SJSA1 (cell line): ENCODE measurements at places on chromosomes 1 and 21.

DNA sequence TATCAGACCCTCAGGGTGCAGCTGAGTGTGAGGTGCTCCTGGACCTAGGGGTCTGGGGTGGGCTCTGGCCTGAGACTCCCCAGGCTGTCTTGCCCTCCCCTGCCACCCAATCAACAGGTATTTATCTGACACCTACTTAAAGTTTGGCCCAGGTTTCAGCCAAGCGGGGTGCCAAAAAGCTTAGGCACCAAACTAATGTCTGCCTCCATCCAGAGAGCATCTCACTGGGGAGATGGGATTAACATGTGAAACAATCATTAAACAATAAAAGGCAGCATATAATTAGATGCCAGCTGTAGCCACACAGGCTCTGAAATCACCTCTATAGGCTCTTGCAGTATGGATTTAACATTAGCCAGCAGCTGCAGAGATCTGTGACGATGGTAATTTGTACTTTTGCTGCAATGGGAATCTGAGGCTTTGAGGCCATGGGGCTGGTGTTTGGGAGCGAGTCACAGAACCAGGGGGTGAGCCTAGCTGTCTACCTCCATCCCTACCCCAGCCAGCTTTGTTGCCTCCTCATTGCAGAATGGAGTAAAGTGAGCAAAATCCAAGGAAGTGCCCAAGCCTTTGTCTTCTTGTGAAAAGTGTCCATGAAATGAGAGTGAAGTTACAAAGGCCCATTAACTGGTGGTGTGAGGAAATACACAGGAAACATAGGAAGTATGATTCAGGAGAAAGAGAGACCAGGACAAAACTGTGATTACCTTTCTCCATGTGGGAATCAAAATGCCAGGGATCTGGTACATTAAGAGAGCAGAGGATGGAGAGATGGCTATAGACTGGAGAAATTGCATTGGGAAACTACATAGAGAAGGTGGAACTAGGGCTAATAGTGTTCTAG, 36.1 kb downstream of the EIF2D start:
- DNase-seq = no peak

DNA sequence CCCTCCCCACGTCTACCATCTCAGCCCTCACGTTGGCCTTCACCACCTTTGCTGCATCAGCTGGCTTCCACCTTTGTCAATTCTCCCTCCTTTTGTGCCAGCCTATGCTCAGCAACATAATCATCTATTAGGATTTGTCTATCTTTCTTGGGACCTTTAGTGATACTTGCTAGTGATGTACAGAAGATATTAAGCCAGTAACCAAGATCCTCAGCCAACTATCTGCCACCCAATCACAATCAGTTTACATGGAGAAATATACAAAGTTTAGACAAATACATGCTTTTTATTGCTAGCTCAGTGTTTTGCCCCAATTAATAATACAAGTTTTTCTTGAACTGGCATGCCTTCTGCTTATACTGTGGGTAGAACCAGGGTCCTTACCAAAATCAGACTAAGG, 172.3 kb downstream of the TPR start:
- no peak for DNase-seq

- DNase-seq = no peak
Observed at GRCh38 chr1:203915811-203916210, 54.4 kb downstream of the SNRPE start.

DNA sequence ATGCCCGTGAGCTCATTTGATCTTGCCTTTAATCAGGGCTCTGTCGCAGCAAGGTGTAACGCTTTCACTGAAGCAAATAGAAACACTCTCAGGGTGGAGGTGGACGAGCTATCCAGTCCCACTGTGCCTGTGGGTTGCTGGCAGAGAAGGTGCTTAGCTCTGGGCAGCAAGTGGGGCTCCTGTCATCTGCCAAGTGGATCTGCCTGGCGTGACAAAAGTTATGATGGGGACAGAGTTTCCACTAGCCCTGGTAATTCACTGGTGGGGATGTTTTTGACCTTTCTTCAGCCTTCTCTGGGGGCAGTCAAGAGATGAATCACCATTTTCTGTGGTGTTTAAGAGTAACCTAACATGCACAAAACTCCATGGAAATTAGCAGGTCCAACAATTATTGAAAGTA, 71.3 kb upstream of the EDEM3 start:
- DNase-seq = no peak

DNA sequence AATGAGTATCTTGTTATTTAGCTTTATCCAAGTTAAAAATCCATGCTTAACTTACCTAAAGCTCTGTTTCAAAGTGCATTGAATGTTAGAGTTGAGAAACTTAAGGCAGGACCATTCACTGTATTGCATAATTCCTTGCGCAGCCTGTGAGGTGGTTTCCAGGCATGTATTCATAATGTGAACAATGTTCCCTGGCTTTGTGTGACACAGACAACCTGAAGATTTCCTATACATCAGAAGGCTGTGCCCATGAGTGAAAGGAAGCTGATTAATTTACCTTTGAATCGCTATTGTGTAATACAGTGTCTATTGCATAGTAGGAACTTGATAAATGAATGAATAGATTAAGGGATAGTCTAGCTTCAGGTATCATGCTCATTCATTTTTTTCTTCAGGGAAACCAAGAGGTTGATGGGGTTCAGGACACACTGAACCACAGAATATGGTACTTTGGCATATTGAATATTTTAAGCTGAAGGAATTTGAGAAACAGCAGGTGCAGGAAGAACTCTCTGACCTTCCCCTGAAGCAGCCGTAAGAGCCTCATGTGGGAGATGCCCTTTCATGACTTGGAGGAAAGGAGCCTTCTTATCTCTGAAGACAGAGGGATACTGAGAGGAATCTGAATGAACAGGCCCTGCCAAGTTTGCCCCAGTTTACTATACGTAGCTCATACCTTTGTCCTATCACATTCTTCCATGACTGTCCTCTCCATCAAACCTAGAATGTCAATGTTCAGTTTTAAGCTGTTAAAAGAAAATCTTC, 88.6 kb upstream of the GNG12 start:
- DNase-seq = no peak

DNA sequence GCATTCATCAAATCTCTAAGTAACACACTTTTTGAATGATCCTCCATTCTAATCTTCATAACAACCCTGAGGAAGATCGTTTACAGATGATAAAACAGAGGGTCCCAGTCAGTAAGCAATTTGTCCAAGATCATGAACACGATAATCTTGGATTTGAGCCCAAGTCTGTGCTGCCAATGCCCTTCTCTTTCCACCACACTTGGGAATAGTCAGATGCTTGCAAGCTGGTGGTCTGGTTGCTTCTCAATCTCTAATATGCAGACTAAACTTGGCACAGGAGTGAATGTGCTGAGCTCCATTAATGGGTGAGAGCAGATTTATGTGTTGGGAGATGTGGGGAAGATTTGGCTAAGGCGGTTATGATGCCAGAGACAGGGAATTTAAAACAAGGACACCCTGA, 430.6 kb upstream of the DAB1 start:
- no peak for DNase-seq

DNA sequence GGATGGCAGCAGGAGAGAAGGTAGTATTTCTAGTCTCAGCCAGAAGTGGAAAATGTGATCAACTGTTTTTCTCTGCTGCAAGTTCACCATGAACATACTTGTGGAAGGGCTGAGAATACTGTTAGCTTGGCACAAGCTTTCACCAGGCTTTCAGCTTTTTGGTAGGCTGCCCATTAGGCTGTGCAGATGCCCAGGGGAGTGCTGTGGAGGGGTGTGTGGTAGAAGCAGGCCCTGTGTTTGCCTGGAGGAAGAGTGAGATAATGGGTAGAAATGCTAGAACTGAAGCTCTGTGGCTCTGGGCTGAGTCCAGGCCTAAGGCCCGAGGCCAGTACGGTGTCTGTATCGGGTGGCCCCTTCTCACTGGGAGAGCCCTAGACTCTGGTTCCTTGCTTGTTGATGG, 9.8 kb downstream of the DNAJC6 start:
- DNase-seq = no peak

DNA sequence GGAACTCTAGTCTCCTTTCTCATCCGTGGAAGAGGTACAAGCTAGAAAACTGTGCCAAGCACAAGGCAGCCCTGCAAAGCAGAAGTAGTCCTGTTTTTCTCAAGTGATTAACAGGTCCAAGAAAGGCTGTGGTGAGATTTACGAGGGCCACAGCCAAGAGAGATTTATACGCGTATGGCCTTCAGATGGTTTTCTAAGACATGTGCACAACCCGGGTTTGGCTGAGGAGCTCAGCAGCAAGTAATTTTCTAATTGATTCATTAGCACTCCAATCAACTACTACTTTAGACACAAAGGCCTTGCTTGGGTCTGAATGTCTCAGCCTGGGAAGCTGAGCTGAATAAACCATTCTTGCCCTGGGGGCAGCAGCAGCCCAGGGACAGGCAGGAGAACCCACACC, 55.8 kb downstream of the SSBP3 start:
- no peak for DNase-seq

DNA sequence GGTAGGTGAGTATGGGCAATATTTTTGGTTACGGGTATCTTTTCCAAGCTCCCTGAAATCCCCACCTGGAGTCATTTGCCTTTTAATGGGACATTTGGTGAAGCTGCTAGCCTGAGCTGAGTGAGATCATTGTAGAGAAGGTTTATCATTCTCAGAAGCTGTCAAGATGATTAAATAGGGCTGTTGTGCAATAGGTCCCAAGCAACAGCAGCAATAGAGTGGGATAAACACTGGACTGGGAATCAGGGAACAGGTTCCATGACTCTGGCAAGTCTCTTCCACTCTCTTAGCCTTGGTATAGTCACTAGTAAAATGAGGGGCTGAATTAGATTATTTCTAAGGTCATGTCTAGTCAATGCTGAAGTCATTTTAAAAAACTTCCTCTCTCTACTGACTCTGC, 30.3 kb upstream of the FAM78B start:
- DNase-seq = no peak
